Activated CD8-positive, alpha-beta memory T cell treated with anti-CD3 and anti-CD28 coated beads for 4 hours (primary cell): ENCODE measurements at places on chromosomes 13 and 19.
A peak's percentile ranks its signal among the peaks of the same experiment; 100 is the strongest.

- no peak for DNase-seq
Observed at GRCh38 chr19:38211151-38211591, 12.9 kb downstream of the DPF1 start.

DNA sequence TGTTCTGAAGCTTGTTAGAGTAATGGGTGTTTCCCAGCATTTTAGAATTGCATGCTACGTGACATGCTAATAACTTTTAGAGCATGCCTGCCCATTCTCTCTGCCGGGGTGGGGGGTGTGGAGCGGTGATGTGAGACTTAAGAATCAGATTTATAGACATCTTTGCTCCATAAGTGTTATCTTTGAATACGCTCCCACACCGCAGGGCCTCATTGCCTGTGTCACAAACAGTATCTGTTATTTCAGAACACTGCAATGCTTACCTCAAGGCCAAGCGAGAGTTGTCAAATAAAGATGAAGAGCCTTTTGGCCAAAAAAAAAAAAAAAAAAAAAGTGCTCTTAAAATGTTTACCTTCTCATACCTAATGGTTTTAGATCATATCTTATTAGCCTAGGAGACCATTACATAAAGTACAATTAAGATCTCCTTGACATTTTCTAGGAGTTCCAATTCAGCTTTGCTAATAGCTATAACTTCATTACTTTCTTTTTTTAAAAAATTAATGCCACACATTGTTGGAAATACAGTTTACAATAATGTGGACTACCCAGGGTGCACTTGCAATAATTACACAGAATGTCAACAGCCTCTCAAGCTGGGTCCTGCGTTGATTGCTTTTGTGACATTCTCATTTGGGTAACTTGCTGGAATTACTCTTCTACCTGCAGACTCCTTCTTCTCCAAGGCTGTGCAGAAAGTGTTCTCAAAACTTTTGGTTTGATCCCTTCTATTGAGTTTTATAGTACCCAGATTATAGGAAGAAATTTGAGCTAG lies 525.3 kb downstream of the KLF12 start:
- no peak for DNase-seq

DNA sequence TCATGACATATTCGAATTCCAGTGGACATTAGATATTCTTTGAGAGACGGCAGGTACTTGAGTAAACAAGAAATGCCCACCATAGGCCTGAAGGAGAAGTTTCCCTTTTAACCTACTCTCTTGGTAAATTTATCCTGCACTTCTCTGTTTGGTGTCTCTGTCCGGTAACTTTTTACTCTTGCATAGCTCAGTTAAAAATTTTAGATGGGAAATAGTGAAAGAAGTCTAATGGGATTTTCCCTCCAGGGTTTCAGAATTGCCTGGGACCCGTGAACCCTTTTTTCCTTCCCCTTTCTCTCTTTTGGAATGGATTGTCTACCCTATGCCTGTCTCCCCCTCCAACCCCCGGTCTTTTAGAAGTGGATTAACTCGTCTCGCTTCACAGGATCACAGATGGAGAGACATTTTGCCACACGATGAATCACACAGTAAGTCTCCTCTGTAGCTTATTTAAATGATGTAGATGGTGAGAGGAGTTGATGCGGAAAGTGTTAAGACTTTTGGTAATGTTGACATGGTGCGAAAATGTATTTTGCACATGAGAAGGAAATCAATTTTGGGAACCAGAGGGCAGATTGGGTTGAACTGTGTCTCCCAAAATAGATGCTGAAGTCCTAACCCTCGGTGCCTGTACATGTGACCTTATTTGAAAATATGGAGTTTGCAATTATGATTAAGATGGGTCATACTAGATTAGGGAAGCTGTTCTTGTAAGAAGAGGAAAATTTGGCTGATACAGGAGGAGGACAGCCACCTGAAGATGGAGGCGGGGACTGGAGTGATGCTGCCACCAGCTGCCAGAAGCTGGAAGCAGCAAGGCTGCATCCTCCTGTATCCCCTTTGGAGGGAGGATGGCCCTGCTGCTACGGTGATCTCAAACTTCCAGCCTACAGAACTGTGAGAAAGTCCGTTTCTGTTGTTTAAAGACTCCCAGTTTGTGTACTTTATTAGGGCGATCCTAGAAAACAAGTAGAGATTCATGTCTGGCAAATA lies 711 bp upstream of the MIPEP start:
- no peak for DNase-seq

- DNase-seq: no peak
Observed at GRCh38 chr19:42131149-42132029, 857 bp downstream of the POU2F2 start.

DNA sequence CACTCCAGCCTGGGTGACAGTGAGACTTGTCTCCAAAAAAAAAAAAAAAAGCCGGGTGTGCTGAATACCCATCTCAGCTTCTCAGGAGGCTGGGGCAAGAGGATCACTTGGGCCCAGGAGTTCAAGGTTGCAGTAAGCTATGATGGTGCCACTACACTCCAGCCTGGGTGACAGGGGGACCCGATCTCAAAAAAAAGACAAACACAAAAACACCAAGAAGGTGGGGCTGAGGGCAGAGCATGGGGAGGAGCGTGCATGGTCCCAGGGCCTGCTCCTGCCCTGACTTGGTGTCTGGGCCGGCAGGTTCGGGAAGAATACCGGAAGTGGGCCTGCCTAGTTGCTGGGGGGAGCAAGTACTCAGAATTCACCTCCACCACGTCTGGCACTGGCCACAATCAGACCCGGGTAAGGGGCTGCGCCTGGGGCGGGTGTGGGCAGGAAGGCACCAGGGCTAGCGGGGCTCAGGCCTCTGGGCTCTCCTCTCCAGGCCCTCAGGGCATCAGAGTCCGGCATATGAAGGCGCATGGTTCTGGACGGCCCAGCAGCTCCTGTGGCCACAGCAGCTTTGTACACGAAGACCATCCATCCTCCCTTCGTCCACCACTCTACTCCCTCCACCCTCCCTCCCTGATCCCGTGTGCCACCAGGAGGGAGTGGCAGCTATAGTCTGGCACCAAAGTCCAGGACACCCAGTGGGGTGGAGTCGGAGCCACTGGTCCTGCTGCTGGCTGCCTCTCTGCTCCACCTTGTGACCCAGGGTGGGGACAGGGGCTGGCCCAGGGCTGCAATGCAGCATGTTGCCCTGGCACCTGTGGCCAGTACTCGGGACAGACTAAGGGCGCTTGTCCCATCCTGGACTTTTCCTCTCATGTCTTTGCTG lies 11.3 kb downstream of the DDX39A start:
- DNase-seq: no peak

- no peak for DNase-seq
Observed at GRCh38 chr13:79190932-79191331, 215.1 kb downstream of the RBM26 start.

GRCh38 chr19:42244347-42245220 lies 2.2 kb upstream of the GSK3A start:
- peak; percentile 77 for DNase-seq

DNA sequence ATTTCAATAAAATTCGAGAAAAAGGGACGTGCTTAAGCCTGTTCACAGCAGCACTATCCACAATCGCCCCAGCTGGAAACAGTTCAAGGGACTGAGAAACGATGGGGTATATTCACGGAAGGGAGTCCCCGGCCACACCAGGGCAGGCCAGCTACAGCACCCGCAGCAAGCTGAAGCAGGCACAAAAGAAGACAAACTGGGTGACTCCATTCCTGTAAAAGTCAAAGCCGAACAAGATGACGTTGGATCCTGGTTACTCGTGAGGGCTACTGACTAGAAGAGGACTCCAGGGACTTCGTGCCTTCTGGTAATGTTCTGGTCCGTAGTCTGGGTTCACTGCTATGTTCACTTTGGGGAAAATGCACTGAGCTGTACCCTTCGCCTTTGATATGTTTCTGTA lies 57.6 kb downstream of the COL4A1 start:
- DNase-seq: no peak

DNA sequence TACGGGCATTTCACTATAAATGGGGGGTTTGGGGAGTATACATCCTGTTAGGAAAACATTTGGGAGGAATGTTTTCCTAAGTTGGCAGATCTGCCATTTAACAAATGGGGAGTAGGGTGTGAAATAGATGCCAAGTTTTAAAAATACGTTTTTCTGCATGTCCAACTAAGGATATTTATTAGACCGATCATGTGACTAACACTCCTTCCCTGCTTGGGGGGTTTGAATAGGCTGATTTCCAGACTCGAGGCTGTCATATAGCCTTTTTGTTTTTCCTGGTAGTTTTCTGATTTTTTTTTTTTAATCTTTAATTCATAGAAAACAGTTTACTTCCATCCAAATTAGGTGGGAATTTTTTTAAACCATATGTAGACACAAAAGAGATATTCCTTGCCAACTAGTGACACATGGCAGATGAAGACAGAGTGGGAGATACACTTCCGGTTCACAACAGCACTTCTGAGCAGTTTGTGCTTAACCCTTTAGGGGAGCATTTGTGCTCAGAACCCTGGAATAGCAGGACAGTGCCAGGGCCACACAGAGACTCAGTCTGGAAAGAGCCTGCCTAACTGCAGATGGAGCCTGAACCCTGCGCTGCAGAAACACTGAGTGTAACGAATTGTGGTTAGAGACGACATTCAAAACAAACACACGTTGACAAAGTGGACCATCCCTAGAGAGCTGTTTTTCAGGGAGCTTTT lies 5.6 kb upstream of the GATAD2A start:
- DNase-seq: no peak

- no peak for DNase-seq
Observed at GRCh38 chr19:51320280-51320657, 8.8 kb downstream of the IGLON5 start.

- DNase-seq: no peak
Observed at GRCh38 chr13:77337159-77337558, 10.3 kb upstream of the MYCBP2 start.

DNA sequence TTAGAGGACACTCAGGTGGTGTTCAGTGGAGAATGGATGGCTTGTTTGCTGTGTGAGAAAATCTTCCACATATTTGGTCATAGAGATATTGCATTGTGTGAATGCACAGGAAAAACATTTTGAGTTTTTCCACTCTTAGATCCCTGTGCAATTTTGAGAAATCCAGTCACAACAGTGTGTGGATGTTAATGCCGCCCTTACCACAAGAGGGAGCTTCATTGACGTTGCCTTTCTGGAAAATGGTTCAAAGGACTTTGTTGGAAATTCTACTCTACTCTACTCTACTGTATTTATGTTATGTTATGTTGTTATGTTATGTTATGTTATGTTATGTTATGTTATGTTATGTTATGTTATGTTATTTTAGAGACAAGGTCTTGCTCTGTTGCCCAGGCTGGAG lies 13.4 kb downstream of the ZNF20 start:
- no peak for DNase-seq

- DNase-seq: no peak
Observed at GRCh38 chr13:42487221-42487620, 86.7 kb upstream of the TNFSF11 start.

GRCh38 chr13:99417201-99418102 lies 83.8 kb upstream of the TM9SF2 start:
- no peak for DNase-seq

DNA sequence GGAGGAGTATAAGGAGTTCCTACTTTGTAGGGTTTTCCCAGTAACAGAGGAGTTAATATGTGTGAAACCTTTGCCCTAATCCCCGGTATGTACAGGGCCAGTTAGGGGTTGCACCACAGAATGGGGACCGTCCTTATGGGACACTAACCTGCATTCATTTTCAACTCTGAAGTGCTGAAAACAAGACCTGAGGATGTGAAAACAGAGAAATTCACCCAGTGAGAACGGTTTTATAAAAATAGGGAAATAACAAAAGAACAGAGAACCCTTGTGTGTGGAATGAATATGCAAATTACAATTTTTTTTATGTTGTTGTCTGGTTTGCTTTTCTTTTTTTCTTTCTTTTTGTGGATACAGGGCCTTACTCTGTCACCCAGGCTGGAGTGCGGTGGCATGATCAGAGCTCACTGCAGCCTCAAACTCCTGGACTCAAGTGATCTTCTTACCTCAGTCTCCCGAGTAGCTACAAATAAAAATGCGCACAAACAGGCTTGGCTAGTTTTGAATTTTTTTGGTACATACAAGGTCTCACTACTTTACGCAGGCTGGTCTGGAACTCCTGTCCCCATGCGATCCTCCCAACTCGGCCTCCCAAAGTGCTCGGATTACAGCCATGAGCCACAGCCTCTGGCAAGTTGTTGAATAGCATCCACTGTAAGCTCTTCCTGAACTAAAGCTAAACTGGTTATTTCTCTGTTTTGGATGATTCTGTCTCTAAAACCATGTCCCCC lies 10.6 kb downstream of the CLC start:
- DNase-seq: no peak

DNA sequence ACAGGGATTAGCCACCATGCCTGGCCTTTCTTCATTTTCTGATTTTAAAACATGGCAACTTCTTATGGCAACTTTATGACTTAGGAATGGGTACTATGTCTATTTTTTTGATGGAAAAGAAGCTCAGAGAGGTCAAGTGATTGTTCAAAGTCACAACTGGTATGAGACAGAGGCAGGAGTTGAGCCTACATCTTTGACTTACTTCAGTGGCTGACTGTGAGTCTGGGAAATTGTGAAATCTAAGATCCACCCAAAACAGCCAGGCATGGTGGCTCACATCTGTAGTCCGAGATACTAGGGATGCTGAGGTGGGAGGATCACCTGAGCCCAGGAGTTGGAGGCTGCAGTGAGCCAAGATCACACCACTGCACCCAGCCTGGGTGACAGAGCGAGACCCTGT lies 2.4 kb upstream of the ACTL9 start:
- DNase-seq: no peak

- peak; percentile 4 for DNase-seq
Observed at GRCh38 chr13:26300140-26300539, 46.2 kb downstream of the CDK8 start.

DNA sequence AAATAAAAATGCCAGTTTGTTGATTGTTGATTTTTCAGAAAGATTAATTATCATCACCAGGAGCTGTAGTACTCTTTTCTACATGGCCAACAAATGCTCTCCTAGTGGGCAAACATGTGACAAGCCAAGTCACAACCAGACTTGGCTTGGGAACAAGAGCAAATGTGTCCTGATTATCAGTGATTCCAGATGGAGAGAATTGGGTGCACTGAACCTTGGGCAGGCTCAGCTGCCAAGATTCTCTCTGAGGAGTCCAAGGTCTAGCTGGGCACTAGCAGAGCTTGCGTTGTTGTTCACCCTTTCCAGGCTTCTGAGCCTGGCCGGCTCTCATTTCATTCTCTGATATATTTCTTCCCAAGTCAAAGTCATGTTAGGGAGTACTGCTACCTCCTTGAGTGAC lies 27.3 kb upstream of the GPI start:
- no peak for DNase-seq

DNA sequence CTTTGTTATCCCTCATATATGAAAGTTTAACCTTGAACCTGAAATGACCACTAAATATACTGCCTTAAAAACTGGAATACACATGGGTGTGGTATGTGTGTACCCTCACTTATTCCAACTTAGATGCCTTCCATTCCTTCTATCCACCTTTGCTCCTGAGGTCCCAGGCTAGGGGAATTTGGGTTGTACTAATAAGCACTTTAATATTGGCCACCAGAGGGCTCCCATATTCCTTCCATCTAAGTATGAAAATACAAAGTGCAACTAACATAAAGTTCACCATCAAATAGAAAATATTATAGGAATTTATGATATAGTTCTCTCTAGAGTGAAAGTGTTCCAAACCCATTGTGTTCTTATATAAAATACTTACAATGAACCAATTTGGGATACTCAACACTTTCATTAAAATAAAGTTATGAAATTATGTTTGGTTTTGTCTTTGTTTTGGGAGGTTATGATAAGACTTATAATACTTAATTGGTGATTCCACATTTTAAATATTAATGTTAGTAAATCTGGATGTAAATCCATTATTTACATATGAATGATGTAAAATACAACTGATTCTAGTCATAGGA lies 62.3 kb downstream of the ITGBL1 start:
- DNase-seq: no peak

GRCh38 chr19:39319892-39320248 lies 793 bp downstream of the LRFN1 start:
- DNase-seq: no peak

GRCh38 chr19:50772476-50772875 lies 2.2 kb downstream of the GPR32 start:
- DNase-seq: no peak
